ENCODE measurements at places on chromosomes 4 and X.
A peak's percentile ranks its signal among the peaks of the same experiment; 100 is the strongest.

GRCh38 chrX:40931921-40932320, 153.3 kb upstream of the USP9X start:
- DNase-seq: no peak

DNA sequence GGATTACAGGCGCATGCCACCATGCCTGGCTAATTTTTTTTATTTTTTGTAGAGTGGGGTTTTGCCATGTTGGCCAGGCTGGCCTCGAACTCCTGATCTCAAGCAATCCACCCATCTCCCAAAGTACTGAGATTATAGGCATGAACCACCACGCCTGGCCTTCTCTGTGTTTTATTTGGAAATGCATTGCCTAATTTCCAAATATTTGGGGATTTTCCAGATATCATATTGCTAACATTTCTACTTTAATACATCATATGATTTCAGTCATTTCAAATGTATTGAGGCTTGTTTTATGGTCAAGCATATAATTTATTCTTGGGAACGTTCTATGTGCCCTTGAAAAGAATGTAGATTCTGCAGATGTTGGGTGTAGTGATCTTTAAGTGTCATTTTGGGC, 38.8 kb downstream of the FGF2 start:
- DNase-seq: no peak

GRCh38 chr4:145538596-145538995, 56.9 kb downstream of the SMAD1 start:
- DNase-seq: no peak

GRCh38 chr4:125191232-125191631, 123.5 kb upstream of the FAT4 start:
- DNase-seq: no peak

DNA sequence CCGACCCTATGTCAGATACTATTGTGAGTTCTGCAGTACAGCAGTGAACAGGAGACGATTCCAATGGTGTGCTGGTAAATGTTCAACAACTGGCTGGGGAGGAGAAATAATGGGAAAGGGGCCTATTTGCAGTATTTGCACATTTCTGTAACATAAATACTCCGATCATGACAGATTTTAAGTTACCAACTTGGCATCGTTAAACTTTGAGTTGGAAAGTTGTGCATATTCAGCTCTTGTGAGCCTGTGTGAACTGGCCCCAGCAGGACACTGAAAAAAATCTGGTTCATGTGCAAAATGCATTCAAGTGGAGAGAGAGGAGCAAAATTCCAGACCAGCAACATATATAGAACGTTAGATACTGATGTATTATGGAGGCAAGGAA, 175.0 kb downstream of the MAPK10 start:
- no peak for DNase-seq

- DNase-seq: no peak
These were observed 989 bp upstream of the PCDH10 start for GRCh38 chr4:133147921-133148689.

GRCh38 chrX:110755061-110755460, 40.6 kb downstream of the CHRDL1 start:
- DNase-seq: no peak

DNA sequence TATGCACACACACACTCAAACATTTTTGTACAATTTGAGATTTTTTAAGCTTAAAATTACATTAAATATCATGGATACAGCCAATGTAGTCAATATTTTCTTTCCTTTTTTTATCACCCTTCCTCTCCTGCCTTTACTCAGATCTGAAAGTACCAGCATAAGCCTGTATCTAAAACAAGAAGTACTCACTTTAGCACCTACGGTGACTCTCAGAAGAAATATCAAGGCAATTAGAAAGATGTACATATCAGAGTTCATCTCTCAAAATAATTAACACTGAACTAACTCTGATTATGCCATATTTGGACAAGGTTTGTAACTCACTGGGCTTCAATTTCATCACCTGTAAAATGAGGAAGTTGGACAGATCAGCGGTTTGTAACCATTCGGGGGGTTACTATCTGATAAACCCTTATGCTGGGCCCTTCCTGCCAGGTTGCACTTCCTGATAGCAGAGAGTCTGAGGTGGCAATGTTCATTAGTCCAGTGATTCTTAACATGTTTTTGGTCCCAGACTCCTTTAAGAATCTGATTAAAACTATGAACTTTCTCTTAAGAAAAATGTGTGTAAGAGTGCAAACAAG, 5.7 kb upstream of the GPR174 start:
- no peak for DNase-seq

- DNase-seq: no peak
These were observed 150.6 kb upstream of the SLC4A4 start for GRCh38 chr4:71188156-71188640.

DNA sequence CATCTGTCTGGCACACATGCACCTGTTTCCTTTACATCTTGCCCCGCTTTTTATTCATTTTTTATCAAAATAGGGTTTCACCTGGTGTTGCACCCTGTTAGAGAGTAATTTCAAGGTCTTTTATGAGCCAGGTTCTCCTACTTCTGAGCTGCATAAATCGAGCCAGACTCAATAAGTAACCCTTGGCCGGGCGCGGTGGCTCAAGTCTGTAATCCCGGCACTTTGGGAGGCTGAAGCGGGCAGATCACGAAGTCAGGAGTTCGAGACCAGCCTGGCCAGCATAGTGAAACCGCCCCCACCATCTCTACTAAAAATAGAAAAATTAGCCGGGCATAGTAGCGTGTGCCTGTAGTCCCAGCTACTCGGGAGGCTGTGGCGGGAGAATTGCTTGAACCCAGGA, 1.0 kb upstream of the PPP2R3B start:
- no peak for DNase-seq

DNA sequence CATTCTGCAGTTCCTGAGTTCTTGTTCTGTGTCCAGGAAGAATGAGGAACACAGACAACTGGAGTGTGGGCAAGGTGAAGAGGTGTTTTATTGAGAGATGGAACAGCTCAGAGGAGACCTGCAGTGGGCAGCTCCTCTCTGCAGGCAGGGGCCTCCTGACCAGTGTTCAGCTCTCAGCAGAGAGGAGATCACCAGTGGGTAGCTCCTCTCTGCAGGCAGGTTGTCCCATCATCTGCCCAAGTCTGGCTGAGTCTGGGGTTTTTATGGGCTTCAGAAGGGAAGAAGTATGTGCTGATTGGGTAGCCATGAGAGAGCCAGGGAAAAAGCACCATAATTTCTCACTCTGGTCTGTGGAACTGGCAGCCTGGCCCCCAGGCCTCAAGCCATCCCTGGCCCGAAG, 56.0 kb upstream of the RASGEF1B start:
- no peak for DNase-seq

- DNase-seq: no peak
These were observed 119.6 kb downstream of the CCSER1 start for GRCh38 chr4:90246816-90247215.

- peak; percentile 41 for DNase-seq
These were observed 1.2 kb downstream of the MSN start for GRCh38 chrX:65668377-65669310.

DNA sequence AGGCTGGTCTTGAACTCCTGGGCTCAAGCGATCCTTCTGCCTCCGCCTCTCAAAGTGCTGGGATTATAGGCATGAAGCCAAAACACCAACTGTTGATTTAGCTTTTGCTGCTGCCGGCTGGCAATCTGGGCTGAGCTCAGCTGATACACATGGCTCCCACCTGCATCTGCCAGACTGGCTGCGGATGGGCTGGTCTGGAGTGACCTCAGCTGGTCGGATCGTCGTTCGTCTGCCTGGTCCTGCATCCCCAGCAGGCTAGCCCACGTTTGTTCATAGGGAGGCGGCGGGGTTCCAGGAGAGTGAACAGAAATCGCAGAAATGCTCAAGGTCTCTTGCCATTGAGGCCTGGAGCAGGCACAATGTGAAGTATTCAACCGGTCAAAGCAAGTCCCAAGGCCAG, 74.4 kb upstream of the DDX3X start:
- DNase-seq: no peak

DNA sequence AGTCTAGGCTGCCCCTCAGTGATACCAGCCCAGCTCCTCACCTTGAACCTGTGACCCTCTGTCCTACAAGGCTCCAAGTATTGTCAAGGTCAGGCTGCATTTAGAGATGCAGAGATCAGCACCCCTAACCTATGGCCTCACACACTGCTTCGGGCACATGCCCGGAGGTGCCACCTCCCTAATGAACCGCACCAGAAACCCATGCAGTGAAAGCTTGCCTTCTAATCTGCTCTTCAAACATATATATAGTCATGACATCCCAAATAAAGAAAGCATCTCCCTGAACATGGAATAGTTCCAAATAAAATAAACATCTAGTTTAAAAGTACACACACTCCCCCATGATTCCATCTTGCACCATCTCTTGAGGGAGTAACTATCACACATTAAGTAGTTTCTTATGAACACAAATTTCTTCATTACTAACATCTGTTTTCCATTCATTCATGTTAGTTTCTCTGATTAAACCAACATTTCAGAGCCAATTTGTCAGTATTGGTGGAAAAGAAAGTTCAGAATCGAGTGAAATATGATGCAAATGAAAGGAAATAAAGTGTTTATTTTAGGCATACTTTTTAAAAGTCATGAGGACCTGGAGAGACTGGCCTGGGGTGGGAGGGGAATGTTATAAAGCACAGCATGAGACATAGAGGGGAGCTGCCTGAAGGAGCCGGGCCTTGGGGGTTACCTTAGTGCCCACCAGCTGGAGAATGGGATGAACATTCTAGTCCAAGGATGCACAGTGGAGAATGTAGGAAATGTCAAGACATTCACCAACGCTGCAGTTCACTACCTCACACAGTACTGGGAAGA, 19.2 kb downstream of the CC2D2A start:
- DNase-seq: no peak

- no peak for DNase-seq
These were observed 20.0 kb downstream of the SH3KBP1 start for GRCh38 chrX:19867411-19867732.

GRCh38 chr4:41819621-41820020, 71.1 kb upstream of the PHOX2B start:
- DNase-seq: no peak

DNA sequence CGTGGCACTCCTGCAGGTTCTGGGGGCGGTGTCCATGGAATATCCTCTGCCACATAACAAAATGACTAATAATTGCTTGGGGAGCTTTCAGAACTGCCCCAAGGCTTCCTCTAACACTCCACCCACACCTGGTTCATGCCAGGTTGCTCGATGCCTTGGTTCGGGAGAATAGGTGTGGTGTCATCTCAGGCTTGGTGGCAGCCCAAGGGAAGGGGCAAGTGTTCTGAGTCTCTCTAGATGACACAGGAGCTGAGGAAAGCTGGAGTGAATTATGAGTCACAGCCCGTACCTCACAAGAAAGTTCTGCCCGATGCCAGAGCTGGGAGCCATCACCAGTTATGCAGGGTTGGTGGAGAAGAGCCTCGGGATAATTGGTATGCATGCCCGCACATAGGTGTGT, 14.7 kb downstream of the FTSJ1 start:
- DNase-seq: no peak

- no peak for DNase-seq
These were observed 38.1 kb downstream of the GAB1 start for GRCh38 chr4:143374771-143375170.

GRCh38 chr4:147823130-147823529, 91.2 kb downstream of the ARHGAP10 start:
- no peak for DNase-seq

GRCh38 chr4:62450740-62451139, 1250.6 kb downstream of the ADGRL3 start:
- DNase-seq: no peak

Measured in stimulated activated CD4-positive, alpha-beta T cell treated with anti-CD3 and anti-CD28 coated beads, Interleukin-15, amount 100 ng/mL, for 1 hour (primary cell).